ENCODE measurements at places on chromosomes 13 and 19.

GRCh38 chr13:45341799-45342500 lies 967 bp upstream of the TPT1 start:
- DNase-seq = peak; percentile 25

GRCh38 chr19:623974-624373 lies 9.4 kb downstream of the POLRMT start:
- no peak for DNase-seq

- no peak for DNase-seq
Observed at GRCh38 chr13:30976025-30976424, 43.6 kb downstream of the TEX26 start.

DNA sequence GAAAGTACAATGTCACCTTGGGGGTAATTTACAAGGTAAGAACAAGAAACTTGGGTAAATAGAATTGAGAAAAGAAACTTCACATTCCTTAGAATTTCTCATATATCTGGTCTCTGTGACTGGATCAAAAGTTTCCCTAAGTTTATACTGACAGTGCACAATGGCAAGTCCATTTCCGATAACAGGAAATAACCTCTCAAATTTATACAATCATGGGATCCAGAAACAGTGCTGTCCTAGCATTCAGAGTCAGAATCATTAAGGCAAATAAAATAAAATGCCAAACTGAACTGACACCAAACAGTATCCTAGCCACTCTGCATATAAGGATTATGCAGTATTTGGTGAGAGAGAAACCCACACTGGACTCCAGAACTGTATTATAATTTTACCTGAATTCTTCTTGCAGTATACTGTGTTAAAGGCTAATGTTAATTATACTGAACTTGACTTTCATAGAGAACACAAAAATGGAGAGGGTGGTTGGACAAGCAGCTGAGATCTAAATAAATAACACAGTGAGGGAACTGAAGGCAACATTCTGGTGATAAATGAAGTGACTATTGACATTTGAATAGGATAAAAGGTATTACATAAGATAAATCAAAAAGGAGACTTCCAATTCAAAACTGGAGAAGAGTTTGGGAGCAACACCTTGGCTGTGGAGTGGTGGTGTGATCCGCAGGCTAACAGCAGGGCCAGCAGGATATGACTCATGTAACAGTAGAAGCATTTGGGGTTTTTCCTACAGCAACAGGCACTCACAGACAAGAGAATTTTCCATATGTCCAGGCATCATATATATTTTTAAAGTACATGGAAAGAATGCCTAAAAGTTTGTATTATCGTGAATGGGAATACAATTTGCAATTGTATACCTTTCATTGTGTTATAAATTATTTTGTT lies 932.5 kb upstream of the MIR17HG start:
- DNase-seq = no peak

GRCh38 chr19:49432141-49433073 lies 7.2 kb downstream of the GFY start:
- DNase-seq = no peak

GRCh38 chr19:17576758-17577456 lies 21.5 kb downstream of the COLGALT1 start:
- peak; percentile 28 for DNase-seq

- DNase-seq = no peak
Observed at GRCh38 chr13:44765001-44765471, 188.9 kb upstream of the TSC22D1 start.

DNA sequence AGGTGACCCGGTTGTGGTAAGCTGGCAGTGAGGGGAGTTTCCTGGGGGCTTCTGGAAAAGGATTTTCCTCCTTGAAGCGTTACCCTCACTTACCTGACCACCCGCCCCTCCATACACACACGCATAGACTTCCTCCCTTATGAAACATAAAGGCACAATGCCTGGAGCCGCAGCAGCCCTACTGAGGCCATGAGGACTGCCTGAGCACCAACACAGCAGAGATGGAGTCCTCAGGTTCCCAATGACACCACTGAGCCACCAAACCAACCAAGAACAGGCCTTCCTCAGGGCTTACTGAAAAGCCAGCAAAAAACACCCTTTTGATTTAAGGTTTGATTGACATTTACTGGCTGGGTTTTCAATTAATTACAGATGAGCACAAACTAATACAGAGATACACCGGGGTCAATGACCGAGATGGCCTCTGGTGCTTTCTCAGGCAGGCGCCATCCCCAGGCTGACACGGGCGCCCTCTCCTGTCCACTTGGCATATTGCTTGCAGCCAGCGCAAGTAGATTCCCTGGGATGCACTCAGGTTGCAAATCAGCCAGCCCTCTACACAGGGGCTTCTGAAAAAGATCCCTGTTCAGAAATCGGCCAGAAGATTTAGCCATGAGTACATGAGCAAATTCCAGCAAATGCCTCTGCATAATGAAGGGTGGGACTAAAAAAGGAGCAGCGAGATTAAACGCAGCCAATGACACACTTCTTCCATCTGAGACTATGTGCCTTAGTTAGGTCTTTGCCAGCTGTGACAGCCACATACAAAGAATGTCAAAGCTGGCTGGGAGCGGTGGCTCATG lies 14.8 kb downstream of the OPA3 start:
- DNase-seq = no peak

DNA sequence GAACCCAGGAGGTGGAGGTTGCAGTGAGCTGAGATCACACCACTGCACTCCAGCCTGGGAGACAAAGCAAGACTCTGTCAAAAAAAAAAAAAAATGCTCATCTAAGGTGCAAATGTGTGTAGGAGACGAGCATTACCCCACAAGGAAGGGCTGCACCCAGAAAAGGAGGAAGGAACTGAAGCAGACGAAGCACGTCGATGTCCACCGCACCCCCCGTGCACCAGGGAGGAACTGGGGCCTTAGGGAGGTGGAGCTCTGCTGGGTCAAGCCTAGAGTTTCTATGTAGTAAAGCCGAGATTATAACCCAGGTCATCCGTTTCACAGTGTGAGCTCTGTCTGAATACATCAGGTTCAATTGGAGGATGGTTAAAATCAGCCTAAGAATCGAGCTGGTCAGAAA lies 1.1 kb downstream of the VSTM1 start:
- no peak for DNase-seq

- no peak for DNase-seq
Observed at GRCh38 chr13:106565127-106565775, 2.7 kb downstream of the ARGLU1 start.

- DNase-seq = no peak
Observed at GRCh38 chr13:40114305-40114896, 458.9 kb downstream of the COG6 start.

GRCh38 chr13:75495938-75496337 lies 14.0 kb upstream of the TBC1D4 start:
- no peak for DNase-seq

DNA sequence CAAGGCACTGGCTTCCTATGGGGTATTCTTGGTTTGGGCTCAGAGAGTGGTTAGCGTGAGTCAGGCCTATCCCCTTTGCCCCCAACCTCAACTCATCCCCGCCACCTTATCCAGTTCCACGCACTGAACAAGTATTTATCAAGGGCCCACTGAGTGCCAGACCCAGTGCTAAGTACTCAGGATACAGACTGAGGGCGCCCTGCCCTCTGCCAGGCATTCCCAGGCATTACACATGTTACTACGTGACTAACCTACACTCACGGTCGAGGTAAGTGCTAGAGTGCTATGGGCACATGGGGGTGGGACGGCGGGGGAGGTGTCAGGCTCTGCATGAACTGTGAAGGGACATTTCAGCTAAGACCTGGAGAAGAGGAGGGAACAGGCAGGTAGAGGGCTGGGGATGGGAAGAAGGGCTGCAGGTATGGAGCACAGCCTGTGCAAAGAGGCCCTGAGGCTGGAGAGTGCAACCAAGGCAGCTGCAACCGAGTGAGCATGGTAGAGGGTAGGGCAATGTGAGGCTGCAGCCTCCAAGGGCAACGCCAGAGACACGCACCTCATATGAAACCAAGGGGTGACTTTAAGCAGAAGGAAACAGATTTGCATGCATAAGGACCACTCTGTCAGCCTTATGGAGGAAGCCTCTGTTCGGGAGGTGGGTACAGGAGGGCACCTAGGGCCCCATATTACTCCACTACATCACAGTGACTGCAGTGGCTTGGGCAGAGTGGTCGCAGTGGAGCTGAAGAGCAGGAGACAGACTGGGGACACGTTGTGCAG lies 22.5 kb downstream of the DHRS12 start:
- no peak for DNase-seq

DNA sequence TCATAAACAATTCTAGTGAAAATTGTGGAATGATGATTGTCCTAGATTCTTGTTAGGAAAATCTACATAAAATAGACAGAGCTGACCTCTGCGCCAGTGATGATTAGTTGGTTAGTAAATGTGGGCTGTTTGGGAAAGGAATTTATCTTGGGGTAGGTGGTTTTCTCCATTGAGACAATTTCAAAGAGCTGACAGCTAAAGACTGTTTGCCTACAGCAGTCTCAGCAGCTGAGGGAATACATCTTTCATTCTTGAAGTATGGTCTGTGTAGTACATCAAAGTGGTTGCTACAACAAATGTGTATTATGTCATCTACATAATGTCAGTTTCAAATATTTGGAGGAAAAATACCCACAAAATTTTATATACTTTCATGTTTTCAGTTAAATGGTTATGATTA lies 117.2 kb upstream of the TRPC4 start:
- no peak for DNase-seq

- no peak for DNase-seq
Observed at GRCh38 chr13:100565286-100565685, 23.3 kb downstream of the GGACT start.

DNA sequence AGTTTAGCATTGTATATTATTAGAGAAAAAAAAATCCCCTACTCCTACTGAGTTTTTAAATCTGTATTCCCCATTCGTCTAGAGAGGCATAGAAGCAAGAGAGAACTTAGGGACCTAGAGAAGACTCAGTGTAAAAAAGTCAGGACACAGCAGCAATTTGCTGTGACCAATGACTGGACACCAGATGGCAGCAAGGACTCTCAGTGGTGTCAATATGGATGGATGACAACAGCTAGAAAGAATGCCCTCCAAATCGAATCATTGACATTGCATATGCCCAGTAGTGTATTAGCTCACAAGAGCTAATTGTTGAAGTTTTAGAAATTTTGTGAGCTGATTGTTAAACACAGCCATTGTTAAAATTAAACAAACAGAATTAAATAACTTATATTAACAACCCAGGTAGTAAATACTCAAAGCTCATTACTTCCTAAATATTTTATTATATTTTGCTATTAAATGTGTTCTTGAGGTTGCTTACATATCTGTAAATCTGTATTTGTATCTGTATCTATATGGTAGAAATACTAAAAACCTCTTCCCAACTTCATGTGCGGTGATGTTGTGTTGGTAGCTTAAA lies 43.9 kb downstream of the SIAH3 start:
- DNase-seq = no peak

DNA sequence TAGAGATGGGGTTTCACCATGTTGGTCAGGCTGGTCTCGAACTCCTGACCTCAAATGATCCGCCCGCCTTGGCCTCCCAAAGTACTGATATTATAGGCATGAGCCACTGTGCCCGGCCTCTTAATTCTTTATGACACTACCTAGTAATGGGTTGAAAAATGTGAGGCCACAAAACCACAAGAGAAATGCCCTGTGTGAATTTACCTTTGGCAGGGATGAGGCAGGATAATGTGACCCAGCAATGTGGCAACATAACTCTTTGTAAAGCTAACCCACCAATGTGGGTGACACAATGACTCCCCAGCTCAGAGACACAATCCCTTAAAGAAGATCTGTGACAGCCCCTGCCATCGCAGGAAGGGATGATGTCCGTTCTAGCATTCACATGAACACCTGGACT lies 533.1 kb downstream of the KLF5 start:
- no peak for DNase-seq

- DNase-seq = no peak
Observed at GRCh38 chr13:27619728-27620376, 477 bp downstream of the LNX2 start.

DNA sequence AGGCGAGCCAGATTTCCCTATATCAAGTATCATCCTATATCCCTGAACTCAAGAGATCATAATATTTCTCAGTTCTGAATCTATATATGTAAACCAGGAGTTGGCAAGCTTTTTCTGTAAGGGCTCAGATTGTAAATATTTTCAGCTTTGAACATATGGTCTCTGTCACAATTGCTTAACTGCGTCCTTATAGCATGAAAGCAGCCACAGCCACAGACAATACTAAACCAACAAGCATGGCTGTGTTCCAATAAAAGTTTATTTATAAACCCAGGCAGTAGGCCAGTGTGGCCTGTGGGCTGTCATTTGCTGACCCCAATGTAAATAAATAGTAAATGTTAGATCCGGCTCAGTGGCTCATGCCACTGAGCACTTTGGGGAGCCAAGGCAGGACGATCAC lies 12.2 kb upstream of the MYH14 start:
- no peak for DNase-seq

- DNase-seq = no peak
Observed at GRCh38 chr13:39335721-39336120, 267.3 kb downstream of the LHFPL6 start.

GRCh38 chr13:21889651-21890050 lies 218.8 kb downstream of the FGF9 start:
- no peak for DNase-seq

- DNase-seq = no peak
Observed at GRCh38 chr19:45346449-45346848, 5.9 kb downstream of the KLC3 start.

- DNase-seq = no peak
Observed at GRCh38 chr13:46332772-46333171, 54.3 kb downstream of the RUBCNL start.

DNA sequence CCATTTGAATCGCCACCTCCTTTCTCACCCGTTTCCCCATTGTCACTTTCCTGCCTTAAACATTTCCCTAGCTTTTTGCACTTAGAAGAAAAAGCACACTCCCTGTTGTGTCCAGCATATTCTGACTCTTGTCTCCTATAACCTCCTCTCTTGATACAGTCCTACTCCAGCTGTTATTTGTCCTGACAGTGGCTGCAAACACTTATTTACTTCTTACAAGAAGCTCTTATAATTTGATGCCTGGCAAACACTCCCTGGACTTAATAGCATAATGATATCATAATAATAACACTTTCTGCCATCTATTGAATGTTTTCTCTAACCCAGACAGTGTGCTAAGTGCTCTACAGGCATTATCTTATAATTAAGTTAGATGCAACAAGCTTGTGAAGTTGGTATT lies 76.6 kb downstream of the DGKH start:
- DNase-seq = peak; percentile 1

GRCh38 chr13:59700281-59700680 lies 463.4 kb downstream of the DIAPH3 start:
- no peak for DNase-seq

- no peak for DNase-seq
Observed at GRCh38 chr13:57491318-57491717, 140.2 kb upstream of the PCDH17 start.

- no peak for DNase-seq
Observed at GRCh38 chr13:50677258-50677657, 166.2 kb downstream of the DLEU7 start.

DNA sequence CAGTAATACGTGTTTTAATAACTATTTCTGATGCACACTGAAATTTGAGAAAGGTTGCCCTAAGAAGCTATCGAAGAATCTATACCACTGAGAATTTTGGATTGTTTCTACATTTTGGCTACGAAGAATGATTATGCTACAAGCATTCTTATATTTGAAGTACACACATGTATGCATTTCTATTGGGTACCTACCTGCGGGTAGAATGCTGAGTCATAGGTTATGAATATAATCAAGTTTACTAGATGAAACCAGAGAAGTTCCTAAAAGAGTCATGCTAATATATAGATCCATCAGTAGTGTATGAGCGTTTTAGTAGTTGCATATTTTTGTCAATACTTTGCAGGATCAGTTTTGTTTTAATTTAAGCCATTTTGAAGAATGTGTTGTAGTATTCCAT lies 62.0 kb upstream of the PCDH20 start:
- DNase-seq = no peak

GRCh38 chr13:42225051-42225450 lies 46.9 kb upstream of the AKAP11 start:
- no peak for DNase-seq

Measured in NCI-H1436 (cell line).